ENCODE measurements at places on chromosomes 1 and 21.

GRCh38 chr1:243293941-243294722 lies 38.3 kb downstream of the SDCCAG8 start:
- no peak for DNase-seq

DNA sequence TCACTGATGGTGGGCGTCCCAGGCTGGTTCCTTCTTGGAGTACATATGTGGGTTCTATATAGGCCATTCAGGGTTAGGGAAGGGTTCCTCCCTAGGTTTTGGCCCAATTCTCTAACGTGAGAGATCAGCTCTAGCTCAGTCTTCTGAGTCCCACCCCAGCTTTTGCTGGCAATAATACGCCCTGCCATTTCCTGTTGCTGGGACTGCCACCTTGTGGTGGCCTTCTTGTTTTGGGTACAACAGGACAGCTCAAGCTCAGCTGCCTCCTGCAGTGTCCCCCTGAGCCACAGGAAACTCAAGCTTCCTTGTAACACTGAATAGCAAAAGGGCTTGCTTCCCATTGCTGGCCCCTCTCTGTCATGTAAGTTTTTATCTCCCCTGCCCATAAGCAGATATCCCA lies 77.8 kb downstream of the BACH1 start:
- DNase-seq: no peak

DNA sequence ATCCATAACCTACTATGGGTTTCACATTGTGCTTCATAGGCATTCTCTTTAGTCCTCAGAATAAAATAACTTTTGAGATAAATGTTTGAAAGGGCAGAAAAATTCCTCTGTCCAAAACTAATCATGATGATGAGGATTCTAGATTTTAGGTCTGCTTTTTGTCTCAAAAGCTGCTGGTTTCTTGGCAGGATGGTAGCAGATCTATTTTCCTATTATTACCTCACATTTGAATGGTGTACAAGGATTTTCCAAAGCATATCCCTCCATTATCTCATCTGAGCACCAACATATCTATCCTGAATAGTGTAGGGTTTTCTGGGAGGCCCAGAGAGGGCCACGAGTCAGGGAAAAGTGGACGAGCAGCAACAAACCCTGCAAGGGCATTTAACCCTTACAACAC lies 201.9 kb downstream of the PLPP3 start:
- DNase-seq: no peak

- no peak for DNase-seq
Observed at GRCh38 chr1:7103361-7103782, 318.1 kb downstream of the CAMTA1 start.

DNA sequence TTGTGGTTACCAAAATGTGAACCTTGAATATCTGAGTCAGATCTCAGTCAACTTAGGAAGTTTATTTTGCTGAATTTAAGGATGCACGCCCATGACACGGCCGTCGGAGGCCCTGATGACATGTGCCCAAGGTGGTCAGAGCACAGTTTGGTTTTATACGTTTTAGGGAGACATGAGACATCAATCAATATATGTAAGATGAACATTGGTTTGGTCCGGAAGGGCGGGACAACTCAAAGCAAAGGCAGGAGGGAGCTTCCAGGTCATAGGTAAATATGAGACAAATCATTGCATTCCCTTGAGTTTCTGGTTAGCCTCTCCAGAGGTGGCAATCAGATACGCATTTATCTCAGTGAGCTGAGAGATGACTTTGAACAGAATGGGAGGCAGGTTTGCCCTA lies 1.0 kb upstream of the PRMT2 start:
- DNase-seq: no peak

DNA sequence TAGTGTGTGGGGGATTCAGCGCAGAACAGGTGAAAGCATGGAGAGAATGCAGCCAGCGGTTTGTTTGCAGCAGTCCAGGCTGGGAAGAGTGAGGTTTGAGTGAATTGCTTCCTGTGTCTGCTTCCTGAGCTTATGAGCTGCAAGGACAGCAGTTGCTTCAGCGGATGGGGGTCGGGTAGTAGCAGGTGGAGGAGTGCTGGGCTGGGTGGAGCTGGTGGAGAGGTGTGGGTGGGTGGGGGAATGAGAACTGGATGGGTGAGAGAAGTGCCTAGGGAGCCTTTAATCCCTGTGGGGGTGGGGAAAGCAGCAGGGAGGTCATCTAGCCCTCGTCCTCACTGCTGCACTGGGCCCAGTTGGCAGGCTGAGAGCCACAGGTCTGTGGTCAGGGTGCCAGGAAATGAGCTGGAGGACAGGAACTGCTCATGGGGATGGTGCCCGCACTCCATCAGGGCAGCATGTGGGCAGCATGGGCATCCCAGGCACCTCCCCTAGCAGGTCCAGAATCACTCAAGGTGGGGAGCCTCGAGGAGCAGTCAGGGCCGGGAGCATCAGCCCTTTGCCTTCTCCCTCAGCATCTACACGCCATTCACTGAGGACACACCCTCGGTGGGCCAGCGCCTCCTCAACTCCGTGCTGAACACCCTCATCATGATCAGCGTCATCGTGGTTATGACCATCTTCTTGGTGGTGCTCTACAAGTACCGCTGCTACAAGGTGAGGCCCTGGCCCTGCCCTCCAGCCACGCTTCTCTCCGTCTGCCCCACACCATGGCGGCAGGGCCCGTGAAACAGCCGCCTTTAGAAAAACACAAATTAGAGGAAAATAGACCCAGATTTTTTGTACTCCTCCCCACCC lies 14.8 kb downstream of the PSEN2 start:
- no peak for DNase-seq

DNA sequence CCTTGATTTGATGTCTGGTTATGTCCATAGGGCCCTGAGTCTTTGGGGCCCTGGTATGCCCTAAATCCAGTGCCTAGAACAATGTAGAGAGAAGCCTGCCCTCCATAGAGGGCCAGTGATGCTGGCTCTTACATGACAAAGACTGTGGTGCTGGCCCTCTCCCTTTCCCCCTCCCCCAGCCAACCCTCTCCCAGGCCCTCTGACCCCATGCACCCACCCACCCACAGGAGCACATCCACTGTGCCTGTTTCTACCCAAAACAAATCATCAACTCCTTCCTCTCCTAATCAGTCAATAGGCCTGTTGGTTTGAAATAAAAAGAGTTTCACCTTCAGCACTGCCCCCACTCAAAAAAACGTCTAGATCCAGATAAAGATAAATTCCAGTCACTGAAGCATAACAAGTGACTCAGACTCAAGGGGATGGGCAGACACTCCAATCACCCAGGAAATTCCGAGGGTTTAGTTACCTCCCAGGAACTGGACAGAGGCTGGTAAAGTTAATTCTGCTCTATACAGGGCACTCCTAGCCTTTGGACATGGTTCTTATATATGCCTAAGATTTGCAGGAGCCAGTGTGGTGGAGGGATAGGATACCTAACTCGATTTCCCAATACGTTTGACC lies 144.8 kb upstream of the VANGL1 start:
- no peak for DNase-seq

- no peak for DNase-seq
Observed at GRCh38 chr1:5898266-5898665, 94.0 kb downstream of the NPHP4 start.

- no peak for DNase-seq
Observed at GRCh38 chr21:32102426-32102825, 176.4 kb downstream of the MIS18A start.

- no peak for DNase-seq
Observed at GRCh38 chr1:209845408-209845725, 17.6 kb downstream of the UTP25 start.

GRCh38 chr1:41174170-41174569 lies 67.9 kb downstream of the SCMH1 start:
- no peak for DNase-seq

- DNase-seq: no peak
Observed at GRCh38 chr1:59078070-59078800, 218.7 kb upstream of the FGGY start.

- DNase-seq: peak; percentile 64
Observed at GRCh38 chr1:112718691-112719418, 3.7 kb upstream of the PPM1J start.

DNA sequence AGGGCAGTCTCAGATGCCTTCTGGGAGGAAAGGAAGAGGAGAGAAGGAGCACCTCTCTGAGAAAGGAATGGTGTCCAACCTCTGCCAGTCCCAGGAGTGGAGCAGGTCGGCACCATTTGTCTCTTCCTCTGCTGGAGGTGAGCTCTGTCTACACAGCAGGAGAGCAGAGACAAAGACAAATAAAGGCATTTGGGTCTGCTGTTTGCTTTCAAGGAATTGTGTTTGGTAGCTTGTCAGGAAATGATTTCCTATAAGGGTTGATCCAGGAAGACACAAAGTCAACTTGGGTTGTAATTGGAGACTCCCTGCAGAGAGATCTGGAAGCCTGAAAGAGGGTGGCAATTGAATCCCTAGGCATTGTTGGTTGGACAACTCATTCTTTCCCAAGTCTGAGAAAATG lies 34.5 kb upstream of the PLXNA2 start:
- no peak for DNase-seq

DNA sequence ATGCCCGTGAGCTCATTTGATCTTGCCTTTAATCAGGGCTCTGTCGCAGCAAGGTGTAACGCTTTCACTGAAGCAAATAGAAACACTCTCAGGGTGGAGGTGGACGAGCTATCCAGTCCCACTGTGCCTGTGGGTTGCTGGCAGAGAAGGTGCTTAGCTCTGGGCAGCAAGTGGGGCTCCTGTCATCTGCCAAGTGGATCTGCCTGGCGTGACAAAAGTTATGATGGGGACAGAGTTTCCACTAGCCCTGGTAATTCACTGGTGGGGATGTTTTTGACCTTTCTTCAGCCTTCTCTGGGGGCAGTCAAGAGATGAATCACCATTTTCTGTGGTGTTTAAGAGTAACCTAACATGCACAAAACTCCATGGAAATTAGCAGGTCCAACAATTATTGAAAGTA lies 71.3 kb upstream of the EDEM3 start:
- DNase-seq: no peak

- DNase-seq: no peak
Observed at GRCh38 chr21:44259082-44259705, 2.5 kb downstream of the DNMT3L start.

GRCh38 chr1:47816325-47817071 lies 180.7 kb downstream of the TRABD2B start:
- DNase-seq: no peak

GRCh38 chr1:47161298-47162040 lies 24.2 kb downstream of the CYP4A22 start:
- DNase-seq: no peak

DNA sequence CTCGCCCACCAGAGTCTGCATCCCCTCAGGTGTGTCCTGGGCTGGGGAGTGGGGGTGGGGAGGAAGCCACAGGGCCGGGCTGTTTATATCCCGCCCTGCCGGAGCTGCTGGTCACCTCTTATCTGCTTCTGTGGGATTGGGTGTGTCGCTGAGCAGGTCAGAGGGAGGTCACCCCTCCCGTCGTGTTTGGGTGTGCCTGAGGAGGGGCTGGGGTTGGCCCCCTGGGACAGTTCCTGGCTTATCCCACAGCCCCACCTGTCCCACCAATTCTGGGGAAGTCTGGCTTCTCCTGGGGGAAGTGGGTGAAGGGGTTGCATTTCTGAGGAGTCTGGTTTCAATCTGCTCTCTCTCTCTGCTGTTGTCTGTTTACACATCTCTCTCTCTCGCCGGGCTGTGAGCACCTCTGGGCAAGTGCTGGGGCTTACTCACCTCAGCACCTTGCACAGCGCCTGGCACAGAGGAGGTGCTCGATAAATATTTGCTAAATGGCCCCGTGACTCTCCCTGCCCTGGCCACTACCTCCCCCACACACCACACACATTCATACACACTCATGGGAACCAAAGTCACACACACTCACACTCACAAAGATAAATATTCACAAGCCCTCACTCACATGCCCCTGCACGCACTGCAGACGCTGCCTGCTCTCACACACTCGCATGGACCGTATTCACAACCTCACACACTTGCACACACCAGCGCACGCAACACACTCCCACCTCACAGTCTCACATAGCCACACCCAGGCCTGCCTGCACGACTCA lies 8.3 kb downstream of the ELF3 start:
- DNase-seq: no peak

Measured in neuronal stem cell (in vitro differentiated cells).